CD4-positive, alpha-beta T cell treated with Interleukin-6 at 100 ng/mL for 8 hours (primary cell): ENCODE measurements at places on chromosomes 6 and 20.
A peak's percentile ranks its signal among the peaks of the same experiment; 100 is the strongest.

DNA sequence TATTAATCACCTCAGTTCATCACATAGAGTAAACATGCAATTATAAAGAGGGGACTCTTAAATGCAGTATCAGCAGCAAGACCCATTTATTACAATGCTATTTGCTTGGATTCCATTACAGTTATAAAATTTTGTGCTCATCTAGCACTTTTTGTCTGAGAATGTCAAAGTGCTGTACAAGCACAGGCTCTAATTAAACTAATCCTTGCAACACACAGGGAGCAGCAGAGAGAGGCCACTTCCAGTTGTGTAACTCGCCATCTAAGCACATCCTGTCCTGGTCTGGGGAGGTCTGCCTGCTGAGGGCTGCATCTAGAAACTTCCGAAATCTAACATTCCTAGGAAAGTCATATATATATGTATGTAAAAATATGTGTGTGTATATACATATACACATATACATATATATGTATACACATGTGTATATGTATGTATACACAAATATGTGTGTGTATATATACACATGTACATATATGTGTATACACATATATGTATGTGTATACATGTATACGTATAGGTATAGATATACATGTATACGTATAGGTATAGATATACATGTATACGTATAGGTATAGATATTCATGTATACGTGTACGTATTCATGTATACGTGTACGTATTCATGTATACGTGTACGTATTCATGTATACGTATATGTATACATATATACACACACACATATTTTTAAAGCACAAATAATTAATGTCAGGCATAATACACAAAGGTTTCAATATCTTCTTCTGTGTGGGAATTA lies 136.4 kb upstream of the JARID2 start:
- DNase-seq: no peak

GRCh38 chr6:28167068-28167467 lies 25.4 kb downstream of the ZKSCAN8 start:
- DNase-seq: no peak

DNA sequence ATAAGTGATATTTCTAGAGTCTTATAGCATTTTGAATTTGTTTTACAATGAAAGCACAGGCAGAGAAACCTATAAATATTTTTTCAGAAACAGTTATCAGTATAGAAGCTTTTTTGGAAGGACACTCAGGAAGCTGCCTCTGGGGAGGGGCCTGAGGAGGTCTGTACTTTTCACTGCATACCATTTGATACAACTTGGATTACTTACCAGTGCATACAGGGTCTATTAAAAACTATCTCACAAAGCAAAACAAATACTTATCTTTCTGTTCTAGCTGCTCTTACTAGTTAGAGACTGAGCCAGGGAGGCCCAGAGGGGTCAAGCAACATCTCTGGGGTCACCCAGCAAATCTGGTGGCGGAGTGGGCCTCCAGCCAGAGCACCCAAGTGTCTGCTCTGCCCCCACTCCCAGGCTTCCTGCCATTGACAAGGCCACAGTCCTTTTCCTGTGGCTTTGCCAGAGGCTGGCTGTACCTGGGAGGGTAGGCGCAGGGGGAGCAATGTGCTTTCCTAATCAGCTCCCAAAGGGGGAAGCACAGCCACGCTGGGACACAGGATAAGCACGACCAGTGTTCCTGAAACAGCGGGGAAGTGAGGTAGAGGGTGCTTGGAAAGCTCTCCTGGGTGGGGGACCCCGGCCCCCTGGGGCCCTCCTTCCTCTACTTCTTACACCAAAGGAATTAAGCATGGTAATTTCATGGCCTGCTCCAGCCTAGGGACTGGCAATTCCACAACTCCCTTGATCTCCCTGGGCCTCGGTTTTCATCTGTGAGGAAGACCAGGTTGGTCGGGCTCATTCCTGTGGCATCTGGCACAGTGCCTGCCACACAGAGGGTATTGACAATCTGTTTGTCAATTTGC lies 7.8 kb downstream of the TCF15 start:
- DNase-seq: no peak

- DNase-seq: no peak
Observed at GRCh38 chr20:1373614-1374013, 19.2 kb downstream of the FKBP1A start.

DNA sequence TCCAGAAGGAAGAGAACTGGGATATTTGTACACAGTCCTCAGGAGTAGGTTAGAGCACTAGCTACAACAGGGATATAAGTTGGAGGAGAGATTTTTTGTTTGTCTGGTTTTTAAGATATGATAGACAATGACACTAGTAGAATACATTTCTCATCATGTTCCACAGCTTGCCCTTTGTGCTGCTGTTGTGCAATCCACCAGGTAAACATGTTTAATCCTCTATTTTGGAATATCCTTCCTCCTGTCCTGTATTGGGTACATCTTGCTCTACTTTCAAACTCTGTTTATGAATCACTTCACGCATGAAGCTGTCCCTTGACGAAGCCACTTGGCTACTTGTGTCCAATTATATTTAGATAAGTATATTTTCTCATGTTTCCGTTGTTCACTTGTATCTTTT lies 153.6 kb upstream of the TENT5A start:
- no peak for DNase-seq

DNA sequence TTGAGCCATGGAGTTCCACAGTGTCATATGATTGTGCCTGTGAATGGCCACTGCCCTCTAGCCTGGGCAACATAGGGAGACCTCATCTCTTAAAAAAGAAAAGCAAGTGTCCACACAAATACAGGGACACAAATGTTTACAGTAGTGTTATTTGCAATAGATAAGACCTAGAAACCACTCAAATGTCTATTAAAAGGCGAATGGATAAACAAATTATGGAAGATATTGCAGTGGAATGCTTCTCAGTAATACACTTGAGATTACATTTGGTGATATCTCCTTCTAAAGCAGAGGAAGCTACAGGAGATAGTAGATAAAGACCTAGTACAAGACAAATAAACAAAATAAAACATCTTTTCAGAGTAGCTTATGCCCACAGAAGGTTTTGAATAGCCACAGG lies 44.6 kb upstream of the ASCC3 start:
- DNase-seq: no peak

- peak; percentile 69 for DNase-seq
Observed at GRCh38 chr20:2872459-2873009, 747 bp upstream of the PTPRA start.

DNA sequence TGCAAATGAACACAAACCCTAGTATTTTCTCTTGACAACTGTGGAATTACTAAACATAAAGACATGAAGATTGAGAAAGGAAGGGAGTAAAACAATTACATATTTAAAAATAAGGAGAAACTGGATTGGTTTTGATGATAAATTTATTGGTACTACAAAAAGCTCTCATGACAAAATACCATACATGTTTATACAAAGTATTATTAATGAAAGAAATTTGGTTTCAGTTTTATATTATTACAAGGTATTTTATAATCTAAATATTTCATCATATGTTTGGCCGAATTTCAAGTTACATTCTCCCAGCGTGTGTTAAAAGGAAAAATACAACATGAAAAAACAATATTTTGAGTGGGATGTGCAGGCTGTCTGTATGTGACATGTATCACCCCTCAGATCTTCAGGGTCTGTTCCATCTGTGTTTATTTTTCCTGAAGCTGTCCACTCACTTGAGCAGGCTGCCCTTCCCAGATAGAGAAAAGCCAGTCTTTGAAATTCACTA lies 568.4 kb downstream of the NKAIN2 start:
- no peak for DNase-seq

GRCh38 chr6:135586844-135587243 lies 89.3 kb upstream of the AHI1 start:
- DNase-seq: peak; percentile 2

GRCh38 chr6:150028799-150029198 lies 3.5 kb upstream of the RAET1L start:
- no peak for DNase-seq

DNA sequence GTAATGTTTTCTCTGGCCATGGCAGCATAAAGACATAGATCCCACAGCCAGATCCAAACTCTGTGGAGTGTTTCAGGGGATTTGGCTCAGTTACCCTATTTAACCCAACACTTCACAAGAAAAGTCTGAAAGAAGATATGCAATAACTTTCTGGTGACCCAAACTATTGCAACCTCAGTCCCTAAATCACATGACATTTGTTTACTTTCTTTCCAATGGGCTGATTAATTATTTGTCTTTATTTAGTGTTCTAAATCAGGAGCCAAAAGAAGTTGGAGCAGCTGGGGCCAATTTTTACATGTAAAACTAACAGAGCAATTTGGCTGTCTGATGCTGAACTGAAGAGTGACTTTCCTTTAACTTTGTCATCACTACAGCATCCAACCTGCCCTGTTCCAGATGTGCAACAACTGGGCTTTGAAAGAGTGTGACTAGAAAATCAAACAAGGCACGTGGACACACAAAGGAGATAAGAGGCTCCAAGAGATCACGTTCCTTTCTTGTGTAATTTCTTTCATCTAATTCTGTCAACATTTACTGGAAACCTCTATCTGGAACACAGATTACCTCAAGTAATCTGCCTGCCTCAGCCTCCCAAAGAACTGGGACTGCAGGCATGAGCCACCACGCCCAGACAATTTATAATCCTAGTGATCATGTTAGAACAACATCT lies 90.8 kb downstream of the TRMT11 start:
- no peak for DNase-seq

DNA sequence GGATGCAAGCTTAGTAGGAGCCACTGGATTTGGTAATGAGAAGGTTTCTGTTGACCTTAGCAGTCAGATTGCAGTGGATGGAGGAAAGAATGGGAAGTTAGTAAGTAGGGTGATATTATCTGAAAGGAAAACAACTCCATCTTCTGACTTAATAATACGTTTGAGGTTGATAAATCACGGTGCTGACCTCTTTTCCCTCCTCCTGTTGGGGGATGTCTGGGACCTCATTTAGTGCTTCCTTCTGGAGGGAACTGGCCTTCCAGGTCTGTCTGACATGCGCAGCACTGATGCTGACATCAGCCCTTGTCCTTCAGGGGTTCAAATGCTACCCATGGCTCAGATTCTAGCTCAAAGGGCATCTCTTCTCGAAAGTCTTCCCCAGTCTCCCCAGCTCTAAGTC lies 48.2 kb upstream of the AKAP12 start:
- DNase-seq: no peak

DNA sequence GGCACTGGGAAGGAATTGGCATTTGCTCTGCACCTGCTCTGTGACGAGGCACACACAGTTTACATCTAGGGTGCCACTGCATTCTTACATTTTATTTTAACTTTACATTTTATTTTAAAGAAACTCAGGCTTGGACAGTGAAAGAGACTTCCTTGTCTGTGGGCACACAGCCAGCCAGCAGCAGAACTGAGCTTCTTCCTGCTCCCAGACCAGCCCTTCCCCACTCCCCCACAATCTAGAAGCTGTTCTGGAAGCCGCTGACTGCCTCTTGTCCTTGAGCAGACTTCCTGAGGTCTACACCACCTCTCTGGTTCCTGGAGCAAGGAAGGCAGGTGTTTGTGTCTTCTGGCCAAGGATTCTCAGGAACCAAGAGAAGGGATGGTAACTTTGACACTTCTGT lies 27.9 kb upstream of the CD93 start:
- no peak for DNase-seq

- DNase-seq: no peak
Observed at GRCh38 chr6:167851370-167851952, 24.8 kb downstream of the AFDN start.

GRCh38 chr20:5928836-5929715 lies 21.3 kb downstream of the TRMT6 start:
- DNase-seq: no peak

DNA sequence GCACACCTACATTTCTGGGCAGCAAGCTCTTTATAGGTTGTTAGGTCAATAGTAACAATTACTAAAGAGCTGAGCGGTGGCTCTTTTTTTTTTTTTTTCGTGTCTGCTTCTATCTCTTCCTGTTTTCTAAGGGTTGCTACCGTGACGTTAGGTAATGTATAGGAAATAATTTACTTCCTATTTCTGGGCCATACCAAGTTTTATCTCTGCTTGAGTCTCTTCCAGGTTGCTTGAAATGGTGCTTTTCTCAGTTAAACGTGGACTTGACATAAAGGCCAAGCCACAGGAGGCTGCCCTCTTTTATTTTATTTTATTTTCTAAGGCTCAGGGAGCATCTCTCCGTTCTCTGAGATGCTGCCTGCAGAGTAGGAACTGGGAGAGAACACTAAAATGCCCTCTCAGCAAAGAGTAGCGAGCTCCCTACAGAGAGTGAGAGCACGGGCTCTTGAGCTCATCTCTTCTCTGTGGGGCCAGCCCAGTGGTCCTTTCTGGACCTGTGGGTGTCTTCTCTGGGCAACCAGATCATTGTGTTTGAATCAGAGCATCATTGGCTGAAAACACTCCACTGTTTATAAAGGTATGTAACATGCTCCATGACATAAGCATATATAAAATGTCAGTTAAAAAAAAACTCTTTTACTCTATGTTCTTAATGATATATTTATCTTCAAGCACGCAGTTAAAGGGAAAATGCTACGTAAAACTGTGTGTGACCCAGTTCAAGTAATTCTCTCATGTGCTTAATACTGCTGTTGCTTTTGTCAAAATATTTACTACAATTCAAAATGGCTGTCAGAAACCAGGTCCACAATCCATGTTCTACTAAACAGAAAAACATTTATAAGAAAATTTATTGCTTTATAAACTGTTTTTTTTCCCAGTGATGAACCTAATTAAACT lies at the start of gene ZNF831:
TSS of gene ZNF831 (plus strand) at position 191 of the 900 bp plus-strand sequence. CDS start 27,199 bp downstream, outside the sequence.
- DNase-seq: peak; percentile 56

DNA sequence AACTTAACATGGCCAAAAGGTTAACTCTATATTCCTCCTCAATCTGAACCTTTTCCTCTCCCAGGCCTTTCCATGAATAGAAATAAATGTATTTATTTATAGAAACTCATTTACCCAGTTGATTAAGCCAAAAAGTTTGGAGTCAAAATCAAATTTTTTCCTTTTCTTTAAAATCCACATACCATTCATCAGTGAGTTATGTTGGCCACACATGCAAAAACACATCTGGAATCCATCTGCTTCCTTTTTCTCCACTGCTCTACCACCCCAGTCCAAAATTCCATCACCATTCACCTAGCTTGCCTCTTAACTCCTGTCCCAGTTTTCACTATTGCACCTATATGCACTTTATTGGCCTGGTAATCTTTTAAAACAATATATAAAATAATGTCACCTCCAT lies 62.4 kb upstream of the TMEM200A start:
- DNase-seq: no peak

GRCh38 chr20:835608-836045 lies 2.1 kb downstream of the FAM110A start:
- no peak for DNase-seq

- no peak for DNase-seq
Observed at GRCh38 chr20:37386505-37387251, 40.7 kb downstream of the SRC start.

GRCh38 chr6:34928695-34929094 lies 39.6 kb downstream of the ANKS1A start:
- DNase-seq: no peak

DNA sequence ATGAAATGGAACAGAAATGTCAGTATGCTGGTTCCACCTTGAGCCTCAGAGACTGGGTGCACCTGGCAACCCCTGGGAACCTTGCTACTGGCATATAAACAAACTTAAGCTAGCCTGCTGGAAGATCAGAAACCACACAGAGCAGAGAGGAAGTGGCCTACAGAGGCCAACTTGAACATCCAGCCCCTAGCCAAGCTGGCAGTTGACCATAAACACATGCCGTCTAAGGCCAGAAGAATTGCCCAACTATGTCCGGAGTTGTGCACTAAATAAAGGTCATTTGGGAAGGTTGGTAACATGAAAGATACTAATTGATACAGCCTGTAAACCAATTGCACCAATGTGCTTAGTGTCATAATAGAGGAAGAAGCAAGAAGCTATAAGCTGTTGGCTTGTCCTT lies 266.6 kb upstream of the BTBD3 start:
- DNase-seq: no peak

- no peak for DNase-seq
Observed at GRCh38 chr6:166433096-166433495, 50.4 kb upstream of the MPC1 start.
